ENCODE measurements at places on chromosomes 5 and 9.

GRCh38 chr5:171162596-171162995 lies 146.5 kb upstream of the TLX3 start:
- DNase-seq, result peak; percentile 1

DNA sequence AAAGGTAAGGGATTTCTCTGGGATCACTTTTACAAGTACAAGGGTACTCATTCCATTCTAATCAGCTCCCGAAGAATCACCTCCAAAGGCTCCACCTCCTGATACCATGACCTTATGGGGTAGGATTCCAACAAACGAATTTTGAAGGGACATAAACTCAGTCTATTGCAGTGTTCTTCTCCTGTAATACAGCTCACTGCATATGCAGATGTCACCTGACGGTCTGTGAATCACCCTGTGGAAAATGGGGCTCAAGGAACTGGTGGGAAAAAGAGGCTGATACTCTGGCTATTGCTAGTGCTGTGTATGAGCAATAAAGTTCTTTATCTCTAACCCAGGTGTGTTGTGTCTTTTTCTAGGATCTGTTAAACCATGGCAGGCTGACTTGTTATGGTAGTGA lies 42.4 kb upstream of the CCDC112 start:
- no peak for DNase-seq

DNA sequence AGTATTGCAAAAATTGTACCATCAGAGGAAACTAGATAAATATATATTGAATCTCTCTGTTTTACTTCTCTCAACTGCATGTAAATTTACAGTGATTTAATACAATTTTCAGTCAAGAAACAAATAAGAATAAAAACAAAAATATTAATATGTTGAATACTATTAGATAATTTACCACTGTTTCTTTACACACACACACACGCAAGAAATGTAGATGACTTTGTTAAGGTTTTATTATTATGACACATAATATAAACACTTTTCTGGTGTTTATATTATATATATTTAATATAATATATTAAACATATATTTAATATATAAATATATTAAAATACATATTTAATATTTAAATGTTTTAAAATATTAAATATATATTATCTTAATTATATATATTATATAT lies 814.3 kb upstream of the CDH10 start:
- DNase-seq, result no peak

DNA sequence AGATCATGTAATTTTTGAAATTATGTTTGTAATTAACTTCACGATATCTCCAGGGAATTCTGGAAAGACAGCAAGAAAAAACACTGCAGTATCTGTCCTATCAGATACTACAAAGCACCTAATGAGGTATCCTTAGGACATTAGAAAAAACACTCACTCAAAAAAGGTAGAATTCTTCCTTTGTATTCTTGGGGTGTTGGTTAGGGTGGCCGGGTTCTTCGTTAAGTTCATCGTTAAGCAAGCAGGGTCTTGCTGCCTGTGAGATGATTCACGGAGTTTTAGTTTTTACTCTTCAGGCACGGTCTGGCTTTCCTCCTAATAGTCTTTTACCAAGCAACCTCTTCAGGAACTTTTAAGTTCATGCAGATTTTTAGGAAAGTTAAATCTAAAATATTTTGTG lies 91.4 kb upstream of the IRX4 start:
- no peak for DNase-seq

GRCh38 chr5:153358315-153358976 lies 132.0 kb upstream of the GRIA1 start:
- DNase-seq, result no peak
